ENCODE measurements at places on chromosomes 7 and 10.
A peak's percentile ranks its signal among the peaks of the same experiment; 100 is the strongest.

DNA sequence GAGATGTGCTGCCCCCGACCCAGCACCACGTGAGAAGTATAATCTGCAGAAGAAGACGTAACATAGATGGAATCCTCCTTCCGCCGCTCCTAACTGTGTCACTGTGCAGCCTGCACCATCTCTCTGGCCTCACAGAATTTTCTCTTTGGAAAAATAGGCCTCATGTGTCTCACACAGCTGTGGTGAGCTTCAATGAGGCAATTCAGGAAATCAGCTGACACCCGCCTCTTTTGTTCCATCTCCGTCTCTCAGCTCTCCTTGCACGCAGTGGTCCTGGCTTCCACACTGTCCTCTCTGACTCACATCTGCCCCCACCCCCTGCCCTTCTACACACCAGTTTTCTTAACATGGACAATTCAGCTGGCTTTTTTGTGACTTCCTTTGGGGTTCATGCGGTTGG is 7.2 kb downstream of the C10orf90 start:
- no peak for DNase-seq

DNA sequence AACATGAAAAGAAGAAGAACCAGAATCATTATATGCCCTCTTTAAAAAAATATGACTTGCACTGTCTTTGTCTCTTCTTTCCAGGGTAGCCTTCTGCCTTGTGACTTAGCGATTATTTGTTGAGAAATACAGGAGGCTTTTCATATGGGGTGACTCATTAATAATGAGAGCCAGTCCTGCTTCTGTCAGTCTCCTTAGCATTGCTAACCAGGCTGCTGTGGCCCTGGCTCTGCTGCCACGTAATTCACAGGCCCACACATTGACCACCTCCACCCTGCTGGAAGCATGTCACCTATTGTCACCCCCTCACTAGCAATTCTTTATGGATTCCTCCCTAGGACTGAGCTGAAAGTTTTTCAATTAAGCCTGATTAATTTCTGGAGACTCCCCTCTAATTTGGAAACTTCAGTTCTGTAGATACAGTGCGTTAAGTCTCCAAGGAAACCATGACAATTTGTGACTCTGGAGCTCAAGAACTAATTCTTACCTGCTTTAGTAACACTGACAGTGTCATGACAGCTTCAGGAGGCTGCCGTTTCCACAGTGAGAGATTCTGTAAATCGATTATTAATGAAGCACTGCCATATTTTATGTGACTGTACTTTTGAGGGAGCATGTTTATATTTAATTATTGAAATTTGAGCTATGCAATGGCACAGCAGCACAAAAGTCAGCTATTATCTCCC is 267.9 kb upstream of the SP8 start:
- no peak for DNase-seq

GRCh38 chr10:60535427-60535826 is 145.8 kb upstream of the ANK3 start:
- DNase-seq, result no peak

DNA sequence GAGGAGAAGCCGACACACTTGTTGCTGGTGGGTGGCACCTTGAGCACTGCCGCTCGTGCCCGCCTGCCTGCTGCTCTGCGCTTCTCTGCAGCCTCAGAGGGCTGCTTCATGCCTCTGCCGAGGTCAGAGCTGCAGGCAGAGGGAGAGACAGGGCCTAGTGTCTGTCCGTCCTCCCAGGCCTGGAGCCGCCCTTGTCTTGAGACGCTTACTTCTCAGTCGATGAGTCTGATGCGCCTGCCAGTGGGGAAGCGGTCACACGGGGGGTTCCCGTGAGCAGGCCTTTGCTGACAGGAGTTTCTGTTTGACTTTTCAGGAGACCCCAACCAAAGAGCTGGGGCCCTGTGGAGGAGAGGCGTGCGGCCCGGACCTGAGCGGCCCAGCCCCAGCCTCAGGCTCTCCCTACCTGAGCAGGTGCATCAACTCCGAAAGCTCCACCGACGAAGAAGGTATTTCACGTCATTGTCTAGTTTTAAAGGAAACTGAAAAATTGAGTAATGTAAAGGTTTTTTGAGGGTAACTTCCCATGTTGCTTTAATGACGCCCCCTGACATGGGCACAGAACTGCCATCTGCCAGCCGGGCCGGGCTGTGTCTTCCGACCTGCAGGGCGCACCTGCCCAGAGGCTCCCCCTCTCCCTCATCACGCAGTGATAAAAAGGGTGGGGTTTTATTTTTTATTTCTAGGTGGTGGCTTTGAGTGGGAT is 7.8 kb upstream of the BHLHA15 start:
- DNase-seq, result no peak

GRCh38 chr7:110417611-110418010 is 673.3 kb upstream of the LRRN3 start:
- DNase-seq, result no peak

GRCh38 chr7:152463709-152464311 is 28.0 kb upstream of the KMT2C start:
- peak; percentile 98 for DNase-seq

Data from HuH-7 (cell line).